Right forelimb (tissue), 1 donor: ENCODE measurements at places on chromosomes 16 and 17.
A peak's percentile ranks its signal among the peaks of the same experiment; 100 is the strongest.

DNA sequence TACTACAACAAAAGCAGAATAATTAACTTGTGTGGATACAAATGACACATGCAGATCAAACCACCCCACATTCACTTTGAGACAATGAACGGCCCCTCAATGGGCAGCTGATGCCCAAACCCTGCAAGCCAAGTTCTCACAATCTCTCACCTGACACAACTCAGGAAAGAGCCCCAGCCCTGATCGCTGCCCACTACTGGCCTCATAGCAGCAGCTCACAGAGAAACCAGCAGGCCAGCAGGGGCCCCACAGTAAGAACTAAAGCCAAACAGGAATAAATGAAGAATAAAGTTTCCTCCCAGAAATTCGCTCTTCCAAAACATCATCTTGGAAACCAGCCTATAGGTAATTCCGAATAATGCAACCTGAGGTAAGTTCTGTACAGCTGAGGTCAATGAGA, 7.7 kb downstream of the AKTIP start:
- DNase-seq: no peak

GRCh38 chr17:15175356-15175755, 89.8 kb downstream of the PMP22 start:
- DNase-seq: no peak

DNA sequence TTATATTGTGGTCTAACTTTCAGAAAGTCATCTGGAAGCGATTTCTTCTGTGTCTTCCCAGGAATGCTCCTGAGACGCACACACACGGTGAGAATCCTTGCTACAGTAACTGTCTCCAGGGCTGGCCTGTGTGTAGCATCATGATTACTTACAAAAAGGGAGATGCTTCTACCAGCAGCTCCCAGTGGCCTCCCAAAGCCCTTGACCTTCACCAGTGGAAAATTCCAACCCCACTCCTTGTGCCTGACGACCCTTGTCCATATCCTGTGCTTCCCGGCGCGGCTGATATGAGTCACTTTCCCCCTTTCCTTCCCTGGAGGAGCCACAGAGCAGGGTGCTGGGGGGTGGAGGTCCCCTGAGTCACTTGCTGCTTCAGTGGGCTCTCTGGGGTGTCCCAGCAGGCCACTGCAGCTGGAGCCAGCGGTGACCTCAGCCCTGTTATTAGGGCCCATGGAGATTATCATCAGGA, 22.1 kb upstream of the NAT9 start:
- no peak for DNase-seq

DNA sequence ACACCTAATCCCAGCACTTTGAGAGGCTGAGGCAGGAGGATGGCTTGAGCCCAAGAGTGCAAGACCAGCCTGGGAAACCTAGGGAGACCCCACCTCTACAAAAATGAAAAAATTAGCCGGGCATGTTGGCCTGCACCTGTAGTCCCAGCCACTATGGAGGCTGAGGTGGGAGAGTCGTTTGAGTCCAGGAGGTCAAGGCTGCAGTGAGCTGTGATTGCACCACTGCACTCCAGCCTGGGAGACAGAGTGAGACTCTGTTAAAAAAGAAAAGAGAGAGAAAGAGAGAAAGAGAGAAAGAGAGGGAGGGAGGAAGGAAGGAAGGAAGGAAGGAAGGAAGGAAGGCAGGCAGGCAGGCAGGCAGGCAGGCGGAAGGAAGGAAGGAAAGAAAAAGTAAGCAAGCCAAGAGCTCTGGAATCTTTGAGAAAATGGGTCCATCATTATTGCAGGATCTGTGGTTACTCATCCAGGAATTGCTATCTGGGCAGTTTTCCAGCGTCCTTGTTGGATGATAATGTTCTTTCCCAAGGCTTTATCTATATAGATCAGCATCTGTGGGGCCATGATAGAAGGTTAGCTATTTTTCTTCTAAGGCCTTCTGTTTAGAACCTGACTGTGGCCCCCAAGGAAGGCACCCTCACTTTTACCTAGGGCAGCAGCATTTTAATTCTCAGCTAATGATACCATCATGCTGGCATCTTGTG, 533.2 kb upstream of the CDH5 start:
- no peak for DNase-seq

DNA sequence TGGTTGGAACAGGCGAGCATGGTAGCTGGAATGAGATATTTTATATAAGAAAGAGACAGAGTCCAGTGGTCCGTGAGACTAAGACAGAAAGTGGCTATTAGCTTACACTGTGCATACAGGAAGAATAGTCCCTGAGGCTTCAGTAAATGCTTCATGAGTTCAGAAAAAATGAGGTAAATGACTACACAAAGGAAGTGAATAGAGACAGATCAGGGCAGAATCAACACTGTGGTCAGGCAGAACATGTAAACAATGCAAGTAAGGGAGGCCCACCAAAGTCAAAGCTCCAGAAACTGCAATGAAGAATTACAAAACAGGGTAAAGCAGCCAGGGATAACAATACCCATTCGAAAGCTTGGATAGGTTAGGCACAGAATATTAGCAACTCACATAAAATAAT, 4.8 kb downstream of the ABCA10 start:
- no peak for DNase-seq

GRCh38 chr17:27630607-27631410, at the start of gene LGALS9:
Gene LGALS9, plus strand, starts transcription at chr17:27631188. Its CDS starts 78 bp downstream, at chr17:27631266.
- no peak for DNase-seq

DNA sequence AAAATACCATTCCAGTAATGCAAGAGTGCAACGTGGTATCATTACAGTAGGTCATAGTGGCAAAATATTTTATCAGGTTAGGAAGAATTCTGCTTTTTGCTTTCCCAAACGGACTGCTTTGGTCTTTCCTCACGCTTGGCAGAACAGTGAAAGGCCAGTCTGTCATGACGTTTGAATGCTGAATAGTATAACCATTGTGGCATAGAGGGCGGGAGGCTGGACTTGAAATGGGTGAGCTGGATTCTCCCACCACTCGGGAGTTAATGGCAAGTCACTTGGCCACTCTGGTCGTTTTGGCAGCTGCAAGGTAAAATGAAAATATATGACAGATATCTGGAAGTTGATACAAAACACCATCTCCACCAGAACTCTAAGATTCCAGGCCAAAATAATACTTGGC, 391.2 kb downstream of the MAF start:
- DNase-seq: no peak

DNA sequence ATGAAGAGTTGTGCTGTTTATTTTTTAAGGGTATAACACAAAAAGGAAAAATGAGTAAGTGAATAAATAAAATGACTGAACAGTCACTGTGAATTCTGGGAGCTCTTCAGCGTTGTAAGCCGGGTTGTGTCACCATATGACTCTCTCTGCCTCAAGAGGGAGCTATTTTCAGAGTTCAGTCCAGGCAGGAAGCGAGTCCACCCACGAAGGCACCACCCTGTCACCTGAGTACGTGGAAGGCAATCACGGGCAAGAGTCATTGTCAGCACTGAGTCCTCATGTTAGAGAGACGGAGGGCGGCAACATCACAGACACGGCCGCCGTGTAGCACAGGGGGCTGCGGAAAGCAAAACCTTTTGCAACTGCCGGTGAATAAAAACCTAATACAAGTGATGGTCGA, 227.6 kb downstream of the UTP18 start:
- DNase-seq: no peak

- DNase-seq: no peak
These were observed 26.6 kb downstream of the IQCK start for GRCh38 chr16:19744670-19745069.

DNA sequence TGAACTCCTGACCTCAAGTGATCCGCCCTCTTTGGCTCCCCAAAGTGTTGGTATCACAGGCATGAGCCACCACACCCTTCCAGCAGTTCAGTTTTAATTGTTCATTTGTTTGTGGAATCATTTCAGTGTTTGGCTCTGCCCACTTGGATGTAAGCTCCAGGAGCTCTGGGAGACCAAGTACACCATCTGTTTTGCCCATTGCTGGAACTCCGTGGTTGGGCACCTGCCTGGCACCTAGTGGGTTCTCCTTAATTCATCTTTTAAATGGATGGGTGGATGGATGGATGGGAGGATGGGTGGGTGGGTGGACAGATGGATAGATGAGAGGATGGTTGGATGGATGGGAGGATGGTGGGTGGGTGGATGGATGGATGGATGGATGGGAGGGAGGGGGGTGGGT, 953 bp upstream of the NECAB2 start:
- DNase-seq: no peak

- no peak for DNase-seq
These were observed 2.9 kb downstream of the E4F1 start for GRCh38 chr16:2226245-2226793.

GRCh38 chr17:6496640-6497441, 52.6 kb downstream of the PIMREG start:
- peak; percentile 44 for DNase-seq

DNA sequence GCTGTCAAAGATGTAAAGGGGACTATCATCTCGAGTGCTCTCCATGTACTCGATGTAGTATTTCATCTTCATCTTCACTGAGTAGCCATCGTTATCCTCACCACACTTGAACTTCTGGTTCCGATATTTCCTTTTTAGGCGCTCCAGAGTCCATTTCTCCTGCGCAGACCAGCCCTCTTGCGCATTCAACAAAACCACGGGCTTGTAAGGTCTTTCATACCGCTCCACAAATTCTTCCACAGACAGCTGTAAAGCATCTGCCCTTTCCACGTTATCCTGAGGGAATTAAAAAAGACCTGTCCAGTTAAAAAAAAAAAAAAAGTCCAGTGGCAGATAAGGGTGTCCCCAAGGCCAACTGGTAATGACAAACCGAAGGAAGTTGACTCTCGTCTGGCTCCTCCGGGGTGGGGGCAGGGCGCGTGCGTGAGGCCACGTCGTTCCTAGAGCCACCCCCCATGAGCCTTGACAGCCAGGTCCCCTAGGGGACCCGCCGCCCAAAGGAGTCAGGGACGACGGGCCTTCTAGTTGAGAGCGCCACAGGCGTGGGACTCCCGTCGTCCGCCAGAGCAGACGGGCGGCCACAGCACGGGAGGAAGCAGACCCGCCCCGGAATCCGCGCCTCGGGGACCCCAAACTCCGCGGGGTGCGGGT, 701 bp downstream of the JMJD6 start:
- no peak for DNase-seq

DNA sequence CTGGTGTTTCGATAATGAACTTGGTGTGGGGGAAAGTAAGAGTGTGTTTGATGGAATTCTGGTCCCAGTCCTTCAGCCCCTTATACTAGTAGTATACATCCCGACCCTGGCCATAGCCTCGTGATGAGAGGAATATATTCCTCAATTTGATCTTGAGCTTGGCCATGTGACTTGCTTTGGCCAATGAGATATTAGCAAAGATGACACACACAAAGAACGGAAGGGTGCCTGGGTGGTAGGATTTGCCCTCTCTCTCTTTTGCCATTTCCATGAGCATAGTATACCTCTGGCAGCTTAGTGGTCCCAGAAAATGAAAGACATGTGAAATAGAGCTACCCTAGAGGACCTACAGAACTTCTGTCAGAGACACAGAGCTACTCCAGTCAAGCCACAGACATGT, 2.9 kb upstream of the EMP2 start:
- DNase-seq: no peak

GRCh38 chr17:3917391-3917931, 1.2 kb upstream of the P2RX1 start:
- DNase-seq: no peak

- DNase-seq: no peak
These were observed 12.6 kb downstream of the TAX1BP3 start for GRCh38 chr17:3655766-3656165.

DNA sequence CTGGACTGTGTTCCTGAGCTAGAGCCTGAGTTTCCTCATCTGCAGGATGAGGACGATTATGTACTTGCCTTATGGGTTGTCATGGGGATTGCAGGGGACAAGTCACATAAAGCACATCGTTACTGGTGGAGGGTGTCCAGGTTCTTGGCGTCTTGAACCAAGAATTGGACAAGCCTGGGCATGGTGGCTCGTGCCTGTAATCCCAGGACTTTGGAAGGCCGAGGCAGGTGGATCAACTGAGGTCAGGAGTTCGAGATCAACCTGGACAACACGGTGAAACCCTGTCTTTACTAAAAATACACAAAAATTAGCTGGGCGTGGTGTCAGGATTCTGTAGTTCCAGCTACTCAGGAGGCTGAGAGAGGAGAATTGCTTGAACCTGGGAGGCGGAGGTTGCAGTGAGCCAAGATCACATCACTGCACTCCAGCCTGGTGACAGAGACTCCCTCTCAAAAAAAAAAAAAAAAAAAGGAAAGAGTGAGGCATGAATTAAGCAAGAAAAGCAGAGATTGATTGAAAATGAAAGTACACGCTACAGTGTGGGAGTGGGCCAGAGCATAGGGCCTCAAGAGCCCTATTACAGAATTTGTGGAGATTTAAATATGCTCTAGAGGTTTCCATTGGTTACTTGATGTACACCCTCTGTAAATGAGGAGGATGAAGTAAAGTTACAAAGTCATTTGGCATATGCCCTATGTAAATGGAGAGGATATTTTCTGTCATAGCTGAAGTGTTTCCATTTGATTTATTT, 30.7 kb downstream of the ADGRG5 start:
- DNase-seq: no peak

- no peak for DNase-seq
These were observed 47.4 kb downstream of the TBX4 start for GRCh38 chr17:61499632-61500031.

GRCh38 chr16:75630052-75630451, 7.0 kb upstream of the ADAT1 start:
- no peak for DNase-seq

DNA sequence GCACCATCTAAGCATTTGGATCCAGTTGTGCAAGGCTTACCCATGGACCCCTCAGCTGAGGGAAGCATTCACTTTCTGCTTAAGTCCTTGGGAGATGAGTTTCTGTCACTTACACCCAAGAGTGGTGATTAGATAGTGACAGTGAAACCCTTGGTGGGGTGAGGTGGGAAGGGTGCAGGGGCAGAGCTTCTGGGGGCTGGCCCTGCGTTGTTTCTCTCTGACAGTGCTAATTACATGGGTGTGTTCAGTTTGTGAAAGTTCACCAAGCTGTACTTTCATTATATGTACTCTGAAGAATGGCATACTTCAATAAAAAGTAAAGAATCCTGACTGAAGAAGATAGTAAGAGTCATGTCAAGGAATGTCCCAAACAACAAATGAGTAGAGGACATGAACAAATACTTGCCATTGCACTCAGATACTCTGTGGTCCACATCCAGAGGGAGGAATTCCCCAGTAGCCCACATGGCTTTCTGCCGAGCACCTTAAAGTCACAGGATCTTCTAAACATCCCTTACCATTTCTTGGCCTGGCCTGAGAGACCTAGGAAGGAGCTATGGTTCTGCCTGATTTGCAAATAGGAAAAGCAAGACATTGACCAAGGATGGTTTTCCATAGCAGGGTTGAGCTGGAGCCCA, 8.4 kb downstream of the CHST6 start:
- DNase-seq: no peak

- DNase-seq: peak; percentile 86
These were observed 1.0 kb upstream of the SALL1 start for GRCh38 chr16:51151961-51152663.

DNA sequence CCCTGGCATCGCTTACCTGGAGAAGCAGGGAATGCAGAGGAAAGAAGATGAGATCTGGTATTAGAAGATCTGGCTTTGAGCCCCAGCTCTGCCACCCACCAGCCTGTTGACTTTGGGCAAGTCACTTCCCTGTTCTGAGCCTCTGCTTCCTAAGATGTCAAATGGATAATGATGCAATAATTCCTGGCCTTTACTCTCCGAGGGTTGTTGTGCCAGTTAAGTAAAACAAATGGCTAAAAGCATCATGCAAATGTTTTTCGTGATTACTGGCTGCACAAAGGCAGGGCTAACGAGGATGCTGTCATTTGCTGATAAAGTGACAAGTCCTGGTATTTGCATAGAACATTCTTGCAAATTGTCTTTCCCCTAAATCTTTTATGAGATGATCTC, 1.3 kb upstream of the ZNF821 start:
- DNase-seq: no peak
